ENCODE measurements at places on chromosomes 5 and 9.

DNA sequence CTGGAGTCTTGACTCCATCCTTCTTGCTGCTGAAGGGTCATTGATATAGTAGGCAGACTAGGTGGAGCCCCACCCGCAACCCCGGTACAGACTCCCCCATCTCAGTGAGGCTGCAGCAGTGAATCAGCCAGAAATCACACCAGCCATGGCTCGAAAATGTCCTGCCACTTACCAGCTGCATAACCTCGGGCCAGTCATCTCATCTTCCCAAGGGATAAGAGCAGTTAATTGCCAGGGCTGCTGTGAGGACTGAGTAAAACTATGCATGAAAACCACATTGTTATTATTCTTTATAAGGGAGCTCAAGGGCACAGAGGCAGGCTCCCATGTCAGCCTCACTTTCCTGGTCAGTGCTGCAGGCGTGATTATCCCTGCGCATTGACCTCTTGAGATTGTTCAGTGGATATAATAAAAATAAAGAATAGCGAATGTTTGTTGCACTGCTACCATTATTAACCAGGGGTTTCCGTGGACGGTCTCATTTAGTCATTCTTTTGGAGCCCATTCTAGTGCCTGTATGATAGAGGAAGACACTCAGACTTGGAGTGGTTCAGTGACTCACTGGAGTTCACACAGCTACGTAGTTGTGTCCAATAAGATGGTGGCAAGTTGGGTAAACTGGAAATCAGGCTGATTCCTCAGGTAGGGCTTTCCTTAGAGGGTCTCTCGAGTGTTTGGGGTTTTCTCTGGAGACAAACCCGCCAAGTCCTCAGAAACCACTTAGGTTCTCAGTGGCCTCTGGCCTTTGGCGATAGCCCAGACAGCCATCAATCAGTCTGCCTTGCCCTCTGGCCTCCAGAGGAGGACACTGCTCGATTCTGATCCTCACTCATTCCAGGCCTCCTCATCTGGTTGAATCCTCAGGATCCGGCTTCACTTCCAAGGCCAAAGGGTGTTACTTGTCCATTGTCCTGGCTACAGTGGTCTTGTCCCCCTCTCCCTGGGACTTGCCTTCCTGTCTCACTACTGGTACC is 39.9 kb downstream of the COL15A1 start:
- no peak for DNase-seq

- no peak for DNase-seq
Measured at GRCh38 chr5:16135506-16135905, 44.1 kb downstream of the MARCHF11 start.

- no peak for DNase-seq
Measured at GRCh38 chr5:80146046-80146445, 109.8 kb downstream of the SERINC5 start.

GRCh38 chr9:94222870-94223269 is 36.2 kb upstream of the ZNF169 start:
- no peak for DNase-seq

- no peak for DNase-seq
Measured at GRCh38 chr5:85049020-85049419, 664.3 kb upstream of the EDIL3 start.

DNA sequence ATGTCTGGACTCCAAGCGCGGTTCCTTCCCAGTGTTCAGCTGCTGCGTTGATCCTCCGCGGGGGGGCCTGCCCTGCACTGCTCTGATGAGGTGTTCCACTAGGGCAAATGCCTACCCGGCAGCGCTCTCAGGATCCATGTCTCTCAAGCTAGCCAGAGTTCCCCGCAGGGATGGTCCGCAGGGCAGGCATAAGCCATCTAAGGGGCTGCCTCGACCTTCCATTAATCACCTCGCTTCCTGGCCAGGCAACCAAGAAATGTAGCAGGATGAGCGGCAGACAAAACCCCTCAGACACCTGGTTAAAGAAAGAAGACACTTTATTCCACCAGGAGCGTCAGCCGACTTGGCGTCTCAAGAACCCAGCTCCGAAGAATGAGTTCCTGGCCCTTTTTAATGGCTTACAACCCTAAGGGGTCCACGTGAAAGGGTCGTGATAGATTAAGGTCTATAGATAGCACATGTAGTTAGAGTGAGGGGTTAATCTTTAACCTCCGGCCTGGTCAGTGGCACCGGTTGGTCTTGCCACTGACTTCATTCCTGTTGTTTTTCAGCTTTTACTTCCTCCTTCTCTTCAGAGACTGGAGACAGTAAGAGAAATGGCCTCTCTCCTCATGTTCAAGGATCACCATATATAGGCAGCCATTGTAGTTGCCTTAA is 47.2 kb upstream of the COX7C start:
- no peak for DNase-seq

DNA sequence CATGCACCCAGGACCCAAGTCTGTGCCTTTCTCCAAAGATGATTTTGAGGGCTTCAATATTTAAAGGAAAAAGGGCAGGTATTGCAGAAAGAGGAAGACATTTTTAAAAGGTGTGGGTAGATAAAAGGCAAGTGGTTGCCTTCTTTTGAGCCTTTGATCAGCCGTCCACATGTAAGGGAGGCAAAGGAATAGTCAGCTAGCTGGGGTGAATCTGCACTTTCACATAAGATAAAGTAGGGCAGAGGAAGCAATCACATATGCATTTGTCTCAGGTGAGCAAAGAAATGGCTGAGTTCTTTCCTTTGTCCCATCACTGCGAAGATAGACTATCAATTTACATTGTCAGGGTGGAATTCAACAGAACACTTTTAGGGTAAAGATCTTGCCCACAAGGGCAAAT is 19.9 kb downstream of the MGAT1 start:
- DNase-seq, result no peak

DNA sequence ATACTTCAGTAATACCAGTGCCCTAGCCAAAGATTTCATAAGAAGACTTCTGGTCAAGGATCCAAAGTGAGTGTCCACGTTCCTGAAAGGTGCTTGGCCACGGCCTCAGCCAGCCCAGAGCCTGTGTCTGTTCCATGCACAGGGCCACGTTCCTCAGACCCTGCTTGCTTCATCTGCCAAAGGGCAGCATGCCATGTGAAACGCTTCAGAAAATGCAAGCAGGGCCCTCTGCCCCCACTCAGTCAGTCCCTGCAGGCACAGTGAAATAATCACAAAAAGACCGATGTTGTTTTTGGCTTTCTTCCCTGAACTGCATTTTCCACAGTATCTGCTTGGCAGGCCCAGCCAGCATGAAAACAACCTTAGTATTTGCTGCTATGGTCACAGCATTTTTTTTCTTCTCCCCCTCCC is 85.5 kb upstream of the CTSL start:
- DNase-seq, result no peak

DNA sequence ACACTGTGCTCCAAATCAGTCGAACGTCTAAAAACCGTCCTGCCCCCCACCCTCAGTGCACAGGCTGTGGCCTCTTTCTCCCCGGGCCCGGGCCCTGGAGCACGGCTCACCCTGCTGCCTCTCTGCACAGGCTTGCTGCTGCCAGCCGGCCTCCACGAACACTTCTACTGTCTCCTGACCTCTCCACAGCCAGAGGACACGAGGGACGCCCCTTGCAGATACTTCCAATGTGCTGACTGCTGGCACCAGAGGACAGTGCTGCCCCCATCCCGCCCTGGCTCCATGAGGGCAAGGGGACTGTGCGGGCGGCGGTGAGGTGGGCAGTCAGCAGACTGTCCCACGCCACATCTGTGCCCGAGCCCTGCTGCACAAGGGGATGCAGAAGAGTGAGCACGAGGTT is 174.8 kb downstream of the COL23A1 start:
- DNase-seq, result no peak

DNA sequence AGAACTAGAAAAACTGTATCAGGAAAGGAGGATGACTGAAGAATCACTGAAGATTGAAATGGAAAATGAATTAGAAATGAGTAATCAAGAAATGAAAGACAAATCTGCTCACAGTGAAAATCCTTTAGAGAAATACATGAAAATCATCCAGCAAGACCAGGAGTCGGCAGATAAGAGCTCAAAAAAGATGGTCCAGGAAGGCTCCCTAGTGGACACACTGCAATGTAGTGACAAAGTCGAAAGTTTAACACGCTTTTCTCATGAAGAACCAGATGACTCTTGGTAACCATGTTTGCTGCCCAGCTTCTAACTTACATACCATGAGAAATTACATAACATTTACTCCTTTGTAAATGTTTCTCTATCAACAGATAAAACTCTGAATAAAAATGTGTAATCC is 37.1 kb downstream of the CPLANE1 start:
- DNase-seq, result no peak

GRCh38 chr5:149345892-149346222 is 558 bp downstream of the GRPEL2 start:
- DNase-seq, result peak; percentile 36

GRCh38 chr5:128257076-128257475 is 173.5 kb downstream of the SLC12A2 start:
- DNase-seq, result no peak

DNA sequence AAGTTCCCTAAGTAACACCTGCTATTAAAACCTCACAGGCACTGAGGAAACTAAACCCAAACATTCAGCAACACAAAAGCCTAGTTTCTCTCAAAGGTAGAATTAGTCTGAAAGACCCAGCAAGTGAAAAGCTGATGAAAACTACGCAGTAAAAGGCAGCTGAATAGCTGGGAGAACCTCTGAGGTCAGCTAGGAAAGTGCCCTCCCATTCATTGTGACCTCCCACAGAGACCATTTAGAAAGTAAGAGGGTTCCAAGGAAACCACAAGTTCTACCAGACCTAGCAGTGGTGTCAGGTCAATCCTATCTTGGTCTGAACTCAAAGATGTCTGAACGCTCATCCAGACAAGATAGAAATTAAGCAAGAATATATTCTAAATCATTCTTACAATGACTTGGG is 144.7 kb downstream of the SSBP2 start:
- no peak for DNase-seq

DNA sequence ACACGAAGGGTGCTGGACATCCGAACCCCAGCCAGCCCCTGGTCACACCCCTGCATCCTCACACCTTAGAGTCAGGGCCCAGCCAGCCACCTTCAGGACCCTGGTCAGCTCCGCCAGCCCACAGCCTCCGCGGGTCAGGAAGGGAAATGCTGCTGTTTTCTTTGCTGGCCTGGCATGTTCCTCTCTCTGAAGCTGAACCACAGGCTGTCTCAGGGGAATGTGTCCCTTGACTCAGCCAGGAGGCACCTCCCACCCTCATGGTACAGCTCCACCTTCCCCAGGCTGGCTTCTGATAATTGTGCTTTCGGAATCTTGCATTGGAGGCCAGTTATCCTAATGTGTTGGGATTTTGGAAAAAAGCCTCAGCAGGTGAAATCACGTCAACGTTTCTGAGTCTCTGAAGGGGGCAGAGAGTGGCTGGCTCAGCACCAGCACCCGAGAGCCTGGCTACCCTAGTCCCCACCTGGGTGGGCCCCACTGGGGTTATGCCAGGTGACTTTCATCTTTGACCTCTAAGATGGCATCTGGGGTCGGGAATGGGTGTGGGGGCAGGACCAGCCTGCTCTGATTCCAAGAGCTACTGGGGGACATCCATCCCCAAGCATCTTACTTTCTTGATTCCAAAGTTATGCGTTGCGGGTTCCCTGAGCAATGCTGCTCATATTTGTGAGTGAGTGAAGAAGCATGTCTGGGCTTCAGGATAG is 9.8 kb upstream of the OLFM1 start:
- DNase-seq, result peak; percentile 32

DNA sequence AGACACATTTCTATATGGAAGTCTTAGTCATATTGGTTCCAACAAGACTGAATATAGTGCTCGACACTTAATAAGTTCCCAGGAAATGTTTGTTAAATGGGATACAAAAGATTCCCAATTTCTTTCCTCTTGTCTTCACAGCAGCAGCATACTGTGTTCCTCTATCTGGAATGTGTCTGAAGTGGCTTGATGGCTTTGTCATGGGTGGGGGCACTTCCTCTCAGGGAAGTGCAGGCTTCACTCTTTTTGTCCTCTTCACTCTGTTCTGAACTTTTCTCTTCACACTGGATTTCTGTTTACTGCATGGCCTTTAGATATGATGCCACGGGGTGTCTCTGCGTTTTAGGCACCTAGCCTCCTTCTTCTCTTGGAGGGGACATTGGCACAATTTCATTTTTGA is 127.7 kb upstream of the C9orf72 start:
- no peak for DNase-seq

- DNase-seq, result no peak
Measured at GRCh38 chr5:138054847-138055558, 22.1 kb upstream of the FAM13B start.

GRCh38 chr5:61010467-61011454 is 65.8 kb downstream of the NDUFAF2 start:
- no peak for DNase-seq

- DNase-seq, result no peak
Measured at GRCh38 chr9:64066736-64067368, 1218.2 kb downstream of the FOXD4L5 start.

DNA sequence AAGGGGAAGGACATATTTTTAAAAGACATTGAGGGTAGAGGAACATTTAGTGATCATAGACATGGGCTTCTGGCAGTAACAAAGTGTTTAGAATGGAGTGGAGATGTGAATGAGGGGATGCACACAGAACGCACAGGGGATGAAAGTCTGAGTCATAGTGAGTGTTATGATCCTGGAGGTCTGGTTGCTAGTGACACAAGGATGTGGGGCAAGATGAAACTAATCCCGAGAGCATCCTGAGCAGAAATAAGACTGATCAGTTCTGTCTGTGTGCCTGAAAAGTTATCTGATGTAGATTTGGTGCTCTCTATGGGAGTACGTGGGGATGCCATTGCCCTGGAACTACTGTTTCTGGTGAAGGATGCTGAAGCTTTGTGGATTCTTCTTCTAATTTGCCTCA is 141.1 kb downstream of the CHSY3 start:
- no peak for DNase-seq

GRCh38 chr5:132497488-132497997 is 7.0 kb upstream of the IRF1 start:
- peak; percentile 18 for DNase-seq

- no peak for DNase-seq
Measured at GRCh38 chr5:169576181-169576598, 7.4 kb upstream of the SPDL1 start.

- peak; percentile 74 for DNase-seq
Measured at GRCh38 chr5:91225848-91226686, 157.1 kb downstream of the ARRDC3 start.

DNA sequence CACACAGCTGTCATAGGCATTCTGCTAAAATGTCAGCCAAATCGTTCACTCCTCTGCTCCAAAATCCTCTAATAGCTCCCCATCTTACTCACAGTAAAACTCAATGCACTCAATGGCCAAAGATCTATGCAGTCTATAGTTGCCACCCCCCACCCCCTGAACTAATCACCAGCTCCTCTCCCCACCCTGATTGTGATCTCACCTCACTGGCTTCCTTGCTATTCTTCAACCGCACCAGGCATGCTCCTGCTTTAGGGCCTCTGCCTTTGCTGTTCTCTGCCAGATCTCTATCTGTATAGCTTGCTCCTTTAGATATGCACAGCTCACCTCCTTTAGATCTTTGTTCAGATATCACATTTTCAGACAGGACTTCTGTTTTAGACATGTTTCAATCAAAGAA is 33.2 kb upstream of the SNX2 start:
- no peak for DNase-seq

- DNase-seq, result no peak
Measured at GRCh38 chr5:63125862-63126261, 547.2 kb downstream of the LRRC70 start.
